Fibroblast of lung (primary cell): ENCODE measurements at places on chromosomes 16 and 17.

GRCh38 chr16:67100569-67101310 is 9.0 kb upstream of the PHAF1 start:
- H3K4me1 ChIP-seq: peaks cover 4% of the 10 kb centered on the region
- no peaks in the 10 kb centered on the region for H3K36me3 ChIP-seq
- H3K4me3 ChIP-seq: no peak overlapping the region

DNA sequence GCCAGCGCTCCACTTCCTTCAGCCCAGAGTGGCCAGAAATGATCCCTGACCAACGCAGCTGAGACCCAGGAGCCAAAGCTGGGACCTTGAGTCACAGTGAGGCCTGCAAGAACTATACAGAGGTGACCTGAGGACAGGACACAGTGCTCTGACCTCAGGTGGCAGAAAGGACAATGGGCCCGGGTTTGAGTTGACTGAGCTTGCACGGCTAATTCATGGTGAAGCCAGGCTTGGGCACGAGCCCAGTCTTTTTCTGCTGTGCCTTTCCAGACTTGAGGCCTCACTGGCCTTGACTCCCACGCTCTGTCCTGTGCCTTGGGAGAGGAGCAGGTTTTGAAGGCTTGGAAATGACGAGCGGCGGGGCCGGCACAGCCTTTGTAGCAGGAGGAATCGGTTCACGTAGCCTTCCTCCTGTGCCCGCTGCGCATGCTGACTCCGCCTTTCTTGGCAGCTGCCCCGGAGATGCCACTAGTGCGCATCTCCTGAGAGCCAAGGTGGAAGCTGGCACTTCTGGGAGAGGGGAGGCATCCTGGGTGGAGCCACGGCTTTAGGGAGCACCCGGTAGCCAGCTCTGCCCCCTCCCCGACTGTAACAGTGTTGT is 34.9 kb downstream of the NDEL1 start:
- H3K4me1 ChIP-seq: peaks cover 4% of the 10 kb centered on the region
- no peak overlapping the region for H3K4me3 ChIP-seq
- no peak for DNase-seq
- H3K27me3 ChIP-seq: no peaks in the 10 kb centered on the region
- H3K36me3 ChIP-seq: peaks cover 36% of the 10 kb centered on the region

- no peak overlapping the region for H3K27ac ChIP-seq
- H3K4me3 ChIP-seq: no peak overlapping the region
- H3K36me3 ChIP-seq: no peaks in the 10 kb centered on the region
- H3K27me3 ChIP-seq: no peaks in the 10 kb centered on the region
- H3K4me1 ChIP-seq: peaks cover 15% of the 10 kb centered on the region
Observed at GRCh38 chr17:74754832-74755231, 6.4 kb downstream of the NHERF1 start.

GRCh38 chr17:63249256-63250004 is 196.7 kb downstream of the CYB561 start:
- no peaks in the 10 kb centered on the region for H3K4me1 ChIP-seq
- no peak overlapping the region for H3K27ac ChIP-seq
- DNase-seq: peak; percentile 56

GRCh38 chr16:229731-230281 is 557 bp upstream of the LUC7L start:
- no peak for DNase-seq
- H3K4me1 ChIP-seq: peaks cover 3% of the 10 kb centered on the region
- H3K27me3 ChIP-seq: no peaks in the 10 kb centered on the region
- no peak overlapping the region for H3K27ac ChIP-seq

GRCh38 chr16:85927959-85928358 is 29.0 kb downstream of the IRF8 start:
- peaks cover 4% of the 10 kb centered on the region for H3K4me1 ChIP-seq
- peaks cover 10% of the 10 kb centered on the region for H3K27me3 ChIP-seq
- H3K36me3 ChIP-seq: no peaks in the 10 kb centered on the region
- no peak for DNase-seq
- H3K4me3 ChIP-seq: no peak overlapping the region

GRCh38 chr17:43341715-43342588 is 56.8 kb upstream of the ARL4D start:
- no peaks in the 10 kb centered on the region for H3K27me3 ChIP-seq
- peak; percentile 70 for DNase-seq
- H3K27ac ChIP-seq: peak overlapping the region; percentile 47
- peaks cover 11% of the 10 kb centered on the region for H3K4me1 ChIP-seq
- H3K36me3 ChIP-seq: no peaks in the 10 kb centered on the region
- H3K4me3 ChIP-seq: peak overlapping the region; percentile 5

DNA sequence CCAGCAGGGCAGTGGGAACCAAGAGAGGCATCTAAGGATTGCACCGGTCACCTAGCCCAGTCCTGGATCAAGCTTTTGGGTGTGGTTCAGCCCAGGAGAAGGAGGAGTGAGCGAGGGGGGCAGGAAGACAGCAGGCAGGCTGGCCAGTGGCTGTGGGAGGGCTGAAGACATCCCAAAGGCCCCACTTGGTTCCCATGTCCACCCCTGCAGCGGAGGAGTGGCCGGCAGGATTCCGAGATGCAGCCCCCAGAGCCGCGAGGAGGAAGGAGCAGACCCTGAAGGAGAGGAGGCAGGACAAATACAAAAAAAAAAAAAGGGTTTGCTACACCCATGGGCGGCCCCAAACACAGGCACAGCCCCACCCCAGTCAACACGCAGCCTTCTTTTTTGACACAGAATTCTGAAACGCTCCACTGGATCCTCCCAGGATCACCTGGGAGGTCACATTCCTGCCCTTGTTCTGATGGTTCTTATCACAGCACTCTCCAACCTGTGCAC is 1.1 kb upstream of the SLC47A2 start:
- no peak for DNase-seq
- no peak overlapping the region for H3K27ac ChIP-seq
- no peaks in the 10 kb centered on the region for H3K27me3 ChIP-seq
- no peaks in the 10 kb centered on the region for H3K36me3 ChIP-seq
